ENCODE measurements at places on chromosomes 16 and 17.

DNA sequence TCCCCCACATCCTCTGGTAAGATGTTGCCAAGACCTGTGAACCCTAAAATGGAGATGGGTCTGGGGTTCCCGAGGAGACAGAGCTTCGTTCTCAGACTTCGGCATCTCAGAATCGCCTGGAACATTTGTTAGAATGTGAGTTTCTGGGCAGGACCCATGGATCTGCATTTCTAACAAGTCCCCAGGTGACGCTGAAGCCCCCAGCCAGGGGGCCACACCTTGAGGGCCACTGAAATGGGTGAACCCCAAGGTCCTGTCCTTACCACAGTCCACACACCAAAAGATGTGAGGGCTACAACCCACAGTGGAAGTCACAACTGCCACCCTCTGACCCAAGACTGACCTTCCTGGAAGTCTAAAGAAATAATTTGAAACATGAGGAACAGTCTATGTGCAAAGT lies 14.0 kb downstream of the MPP3 start:
- DNase-seq, result no peak

- DNase-seq, result no peak
Observed at GRCh38 chr16:48525201-48526057, 84.6 kb downstream of the N4BP1 start.

DNA sequence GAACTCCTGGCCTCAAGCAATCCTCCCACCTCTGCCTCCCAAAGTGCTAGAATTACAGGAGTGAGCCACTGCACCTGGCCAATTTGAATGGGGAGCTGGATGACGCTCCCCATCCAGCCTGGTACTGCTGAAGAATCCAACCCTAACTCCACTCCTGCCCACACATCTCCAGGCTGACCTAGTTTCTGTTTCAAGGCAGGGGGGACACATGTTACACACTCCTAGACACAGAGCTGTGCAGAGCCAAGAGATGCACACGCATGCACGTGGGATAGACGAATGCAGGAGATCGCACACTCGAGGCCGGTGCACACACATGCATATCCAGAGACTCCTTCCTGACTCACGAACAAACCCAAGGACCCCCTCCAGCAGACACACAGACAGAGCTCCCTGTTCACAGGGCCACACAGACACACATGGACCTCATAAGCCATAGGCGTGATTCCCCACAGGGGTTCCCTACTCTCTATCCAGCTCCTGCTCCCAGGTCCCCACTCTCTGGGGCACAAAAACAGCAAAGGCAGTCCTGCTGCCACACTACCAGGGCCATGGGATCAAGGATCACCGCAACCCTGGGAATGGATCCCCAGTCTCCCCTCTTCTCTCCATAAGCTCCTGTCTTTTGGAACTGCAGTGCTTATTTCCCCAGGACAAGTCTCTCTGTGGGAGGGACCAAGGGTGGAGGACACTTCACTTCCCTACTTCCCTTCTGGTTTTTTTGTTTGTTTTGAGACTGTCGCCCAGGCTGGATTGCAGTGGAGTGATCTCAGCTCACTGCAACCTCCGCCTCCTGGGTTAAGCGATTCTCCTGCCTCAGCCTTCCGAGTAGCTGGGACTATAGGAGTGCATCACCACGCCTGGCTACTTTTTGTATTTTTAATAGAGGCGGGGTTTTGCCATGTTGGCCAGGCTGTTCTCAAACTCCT lies 14.4 kb downstream of the EPOP start:
- no peak for DNase-seq

DNA sequence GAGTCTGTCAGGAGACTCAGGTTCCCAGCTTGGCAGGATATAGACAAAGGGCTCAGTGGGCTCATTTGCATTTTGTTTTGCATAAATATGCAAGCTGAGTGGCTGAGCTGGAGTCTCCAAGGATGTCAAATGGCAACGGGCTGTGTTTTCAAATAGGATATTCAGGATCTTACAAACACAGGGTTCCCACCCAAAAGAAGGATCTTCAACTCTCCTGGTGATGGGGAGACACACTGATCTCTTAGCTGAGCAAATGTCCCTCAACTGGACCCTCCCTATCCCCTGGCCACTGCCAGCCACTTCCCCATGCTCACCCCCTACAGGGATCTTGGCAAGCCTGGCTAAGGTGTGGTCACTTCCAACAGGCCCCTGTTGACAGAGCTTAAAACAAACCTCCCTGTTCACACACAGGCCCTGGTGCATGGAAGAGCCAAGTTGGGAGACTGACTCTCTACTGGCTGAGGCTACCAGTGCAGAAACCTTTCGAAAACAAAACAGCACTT lies 61.6 kb downstream of the SOX9 start:
- DNase-seq, result no peak

- no peak for DNase-seq
Observed at GRCh38 chr17:50816771-50817751, 18.3 kb upstream of the WFIKKN2 start.

All from nucleus accumbens (tissue), 56 donors.